ENCODE measurements at places on chromosomes 12 and 14.

- DNase-seq, result no peak
Measured at GRCh38 chr12:32780071-32780470, 24.4 kb upstream of the YARS2 start.

- no peak for DNase-seq
Measured at GRCh38 chr12:52949413-52950331, 754 bp downstream of the KRT18 start.

GRCh38 chr12:15563663-15564062 is 225.5 kb downstream of the EPS8 start:
- no peak for DNase-seq

GRCh38 chr14:54355698-54356097 is 41.1 kb upstream of the CDKN3 start:
- DNase-seq, result no peak

DNA sequence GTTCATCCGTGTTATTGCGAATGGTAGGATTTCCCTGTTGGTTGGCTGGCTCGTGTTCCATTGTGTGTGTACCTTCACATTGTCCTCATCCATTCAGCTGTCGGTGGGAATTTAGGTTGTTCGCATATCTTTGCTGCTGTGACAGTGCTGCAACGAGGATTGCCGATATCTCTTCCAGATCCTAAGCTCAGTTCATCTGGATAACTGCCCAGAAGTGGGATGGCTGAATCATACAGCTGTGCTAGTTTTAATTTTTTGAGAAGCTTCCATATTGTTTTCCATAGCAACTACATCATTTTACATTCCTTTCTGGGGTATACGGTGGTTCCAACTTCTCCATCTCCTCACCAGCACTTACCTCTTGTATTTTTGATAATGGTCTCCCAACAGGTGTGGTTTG is 292.8 kb upstream of the SFSWAP start:
- DNase-seq, result no peak

DNA sequence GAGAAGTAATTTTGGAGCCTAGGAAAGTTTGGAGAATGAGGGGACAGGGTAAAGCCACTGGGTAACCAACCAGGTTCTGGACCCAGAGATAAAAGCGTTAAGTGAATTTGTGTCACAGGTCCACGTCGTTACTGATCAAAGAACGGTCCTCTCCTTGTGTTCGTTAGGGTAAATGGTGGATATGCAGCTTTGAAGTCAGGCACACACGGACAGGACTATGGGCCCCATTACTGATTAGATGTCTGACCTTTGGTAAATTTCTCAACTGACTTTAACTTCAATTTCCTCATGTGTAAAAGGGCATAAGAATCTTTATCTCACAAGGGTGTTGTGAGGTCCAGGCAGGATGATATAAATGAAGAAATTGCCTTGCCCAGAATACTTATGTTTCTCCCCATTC is 76.6 kb downstream of the EMP1 start:
- DNase-seq, result no peak

DNA sequence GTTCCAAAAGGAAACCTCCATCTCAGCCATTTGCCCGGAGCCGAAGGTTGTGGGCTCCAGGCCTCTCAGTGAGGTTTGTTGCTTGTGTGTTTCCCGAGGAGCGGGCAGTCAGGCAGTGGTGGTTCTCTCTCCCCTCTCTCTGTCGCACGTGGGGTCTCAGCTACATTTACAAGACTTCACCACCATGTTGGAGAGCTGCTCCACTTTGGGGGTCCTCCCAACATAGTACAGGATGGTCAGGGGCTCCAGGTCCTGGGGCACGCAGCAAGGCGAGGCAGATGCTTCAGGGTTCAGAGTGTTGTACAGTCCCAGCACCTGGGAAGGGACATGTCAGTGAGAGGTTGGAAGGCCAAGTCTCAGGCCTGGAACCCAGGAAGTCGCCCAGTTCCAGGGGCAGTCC is 22.8 kb downstream of the TGFB3 start:
- DNase-seq, result no peak

- DNase-seq, result no peak
Measured at GRCh38 chr14:90553298-90553920, 156.6 kb downstream of the CALM1 start.

DNA sequence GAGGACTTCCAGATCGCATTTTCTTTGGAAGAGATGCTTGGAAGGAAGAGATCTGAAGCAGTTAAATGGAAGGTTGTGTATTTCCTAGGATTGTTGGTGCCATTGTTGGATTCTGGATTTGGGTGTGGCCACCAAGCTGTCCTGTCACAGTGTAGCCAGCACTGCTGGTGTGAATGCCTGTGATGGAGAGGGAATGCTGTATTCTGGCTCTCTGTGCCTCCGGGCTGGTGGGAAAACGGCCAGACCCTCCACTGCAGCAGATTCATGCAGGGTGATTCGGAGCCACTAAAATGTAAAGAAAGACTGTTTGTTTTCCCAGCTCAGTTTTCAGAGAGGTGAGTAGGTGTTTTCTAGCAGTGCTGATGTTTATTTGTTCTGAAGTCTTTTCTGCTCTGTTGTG is 30.7 kb upstream of the MANSC4 start:
- DNase-seq, result no peak

DNA sequence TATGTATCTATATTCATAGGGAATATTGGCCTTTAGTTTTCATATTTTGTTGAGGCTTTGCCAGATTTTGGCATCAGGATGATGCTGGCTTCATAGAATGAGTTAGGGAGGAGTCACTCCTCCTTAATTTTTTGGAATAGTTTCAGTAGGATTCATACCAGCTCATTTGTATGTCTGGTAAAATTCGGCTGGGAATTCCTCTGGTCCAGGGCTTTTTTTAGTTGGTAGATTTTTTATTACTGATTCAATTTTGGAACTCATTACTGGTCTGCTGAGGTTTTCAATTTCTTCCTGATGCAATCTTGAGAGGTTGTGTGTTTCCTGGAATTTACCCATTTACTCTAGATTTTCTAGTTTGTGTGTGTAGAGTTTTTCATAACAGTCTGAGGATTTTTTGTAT is 175.2 kb downstream of the EPS8 start:
- no peak for DNase-seq

- no peak for DNase-seq
Measured at GRCh38 chr14:54783660-54784015, 119.0 kb downstream of the GCH1 start.

DNA sequence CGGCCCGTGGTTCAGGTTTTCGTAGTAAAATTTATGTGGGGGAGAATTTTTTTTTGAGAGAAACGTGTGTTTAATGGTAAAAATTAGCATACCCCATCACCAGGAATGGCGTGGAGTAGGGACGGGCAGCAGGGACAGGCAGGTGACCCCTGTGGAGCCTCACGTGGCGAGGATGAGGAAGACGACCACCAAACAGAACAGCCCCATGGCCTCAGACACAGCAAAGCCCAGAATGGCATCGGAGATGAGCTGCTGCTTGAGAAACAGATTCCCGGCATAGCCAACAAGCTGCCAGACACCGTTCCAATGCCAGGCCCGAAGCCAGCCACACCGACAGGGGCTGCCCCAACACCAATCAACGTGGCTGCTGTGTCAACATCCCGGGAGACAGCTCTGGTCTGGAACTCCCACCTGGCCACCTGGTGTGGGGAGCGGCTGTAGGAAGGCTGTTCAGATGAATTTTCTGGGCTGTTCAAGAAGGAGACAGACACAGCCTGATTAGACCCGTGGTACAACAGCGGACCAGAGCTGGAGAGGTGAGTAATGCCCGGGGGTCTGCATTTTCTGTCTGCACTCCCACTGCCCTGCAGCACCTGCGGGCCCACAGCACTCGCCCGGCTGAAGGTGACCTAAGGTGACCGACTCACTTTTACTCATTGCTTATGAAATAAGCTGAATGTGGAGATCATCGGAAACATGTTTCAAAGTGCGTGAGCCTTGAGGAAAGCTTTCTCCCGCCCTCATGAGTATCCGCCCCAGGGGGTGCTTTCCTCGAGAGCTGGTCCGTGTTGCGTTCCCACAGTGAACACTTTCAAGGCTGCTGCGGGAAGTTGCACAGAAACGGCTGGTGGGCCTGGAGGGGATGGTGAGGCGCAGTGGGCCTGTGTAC is 10.6 kb downstream of the TMEM121 start:
- no peak for DNase-seq

DNA sequence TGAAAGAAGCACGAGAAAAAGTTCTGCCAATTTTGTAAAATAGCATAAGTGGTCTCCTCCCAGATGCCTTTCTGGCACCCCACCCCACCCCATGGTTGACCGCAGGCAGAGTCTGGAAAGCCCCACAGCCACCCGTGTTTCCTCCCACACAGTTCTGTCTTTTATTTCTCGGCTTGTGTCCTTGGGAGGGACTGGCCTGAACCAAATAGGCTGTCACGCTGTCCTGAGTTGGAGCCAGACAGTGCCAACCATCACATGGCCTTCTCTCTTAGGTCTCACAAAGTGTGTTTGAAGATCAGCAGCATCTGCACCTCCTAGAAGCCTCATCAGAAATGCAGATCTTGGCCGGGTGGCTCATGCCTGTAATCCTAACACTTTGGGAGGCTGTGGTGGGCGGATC is 10.2 kb upstream of the LTA4H start:
- DNase-seq, result no peak

GRCh38 chr14:93655078-93655750 is 133.1 kb downstream of the PRIMA1 start:
- DNase-seq, result no peak

DNA sequence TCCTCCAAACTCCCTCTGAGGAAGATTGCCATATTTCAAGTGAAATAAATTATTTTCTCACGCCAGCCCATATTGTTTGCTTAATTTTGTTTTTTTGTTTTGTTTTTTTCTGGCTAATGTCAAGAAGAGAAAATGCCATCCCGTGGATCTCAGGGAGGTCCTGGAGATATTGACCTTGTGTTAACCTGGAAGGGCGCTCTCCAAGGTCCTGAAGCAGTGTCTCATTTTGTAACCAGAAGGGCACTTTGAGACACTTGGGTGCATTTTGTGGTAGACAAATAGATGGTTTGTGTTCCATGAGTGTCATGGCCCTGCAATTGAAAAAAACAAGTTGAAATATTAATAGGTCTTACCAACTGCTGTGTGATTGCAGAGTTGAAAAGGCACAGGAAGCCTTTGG is 268.9 kb downstream of the SUDS3 start:
- DNase-seq, result no peak

DNA sequence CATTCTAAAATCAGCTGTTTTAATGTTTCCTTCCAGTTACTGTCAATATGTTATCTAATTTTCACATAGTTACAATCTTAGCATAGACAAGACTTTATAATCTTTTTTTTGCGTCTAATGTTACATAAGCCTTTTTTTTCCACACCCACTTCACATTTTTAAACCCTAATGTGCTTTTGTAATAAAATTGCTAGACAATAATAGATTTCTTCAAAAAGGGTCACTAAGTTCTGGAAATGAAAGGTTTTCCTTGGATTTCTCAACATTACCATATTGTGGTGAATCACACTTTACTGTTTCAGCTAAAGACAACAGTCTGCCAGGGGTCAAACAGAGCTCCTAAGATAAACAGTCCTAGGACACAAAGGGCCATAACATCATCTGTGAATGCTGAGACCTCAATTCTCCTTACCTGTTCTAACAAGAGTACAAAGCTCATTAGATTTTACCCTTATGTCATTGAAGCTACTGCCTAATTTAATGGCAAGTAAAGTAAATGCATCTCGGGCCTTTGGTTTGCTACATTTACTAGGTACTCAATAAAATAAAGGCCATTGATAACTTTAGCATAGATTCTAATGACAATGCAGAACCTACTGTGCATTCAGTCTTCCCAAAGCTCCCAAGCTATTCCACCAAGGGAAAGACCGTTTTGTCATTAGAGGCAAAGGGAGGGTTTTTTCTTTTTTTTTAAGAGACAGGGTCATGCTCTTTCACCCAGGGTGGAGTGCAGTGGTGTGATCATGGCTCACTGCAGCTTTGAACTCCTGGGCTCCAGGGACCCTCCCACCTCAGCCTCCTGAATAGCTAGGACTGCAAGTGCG is 111.2 kb upstream of the SLC38A2 start:
- no peak for DNase-seq

DNA sequence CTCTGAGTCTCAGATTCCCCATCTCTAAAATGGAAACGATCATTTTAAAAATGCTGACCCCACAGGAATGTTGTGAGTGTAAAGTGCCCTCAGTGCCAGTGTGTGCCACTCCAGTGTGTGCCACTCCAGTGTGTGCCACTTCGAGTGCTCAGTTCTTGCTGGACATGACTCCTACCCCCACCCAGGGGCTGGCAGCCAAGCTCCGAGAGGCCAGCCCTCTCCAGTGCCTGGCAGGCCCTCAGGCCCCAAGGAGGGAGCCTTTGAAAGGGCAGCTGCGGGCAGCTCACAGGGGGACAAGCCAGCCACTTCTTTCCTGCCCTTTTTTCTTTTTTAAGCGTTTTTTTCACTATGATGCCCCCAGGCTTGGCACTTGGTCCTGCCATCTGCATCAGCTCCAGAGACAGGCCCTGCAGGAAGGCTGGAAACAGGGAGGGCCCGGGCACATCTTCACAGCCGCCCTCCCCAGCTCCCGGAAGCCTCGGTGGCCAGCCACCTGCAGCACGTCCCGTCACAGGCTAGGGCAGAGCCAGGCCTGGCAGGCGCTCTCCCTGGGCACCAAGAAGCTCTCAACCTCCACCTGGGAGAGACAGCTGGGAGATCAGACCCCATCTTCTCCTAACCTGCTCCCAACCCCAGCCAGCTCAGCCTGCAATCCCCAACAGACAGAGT is 29.8 kb downstream of the NCOR2 start:
- DNase-seq, result no peak

GRCh38 chr14:96762650-96763049 is 34.5 kb upstream of the VRK1 start:
- no peak for DNase-seq

- no peak for DNase-seq
Measured at GRCh38 chr12:132433641-132434395, 56.1 kb upstream of the FBRSL1 start.

DNA sequence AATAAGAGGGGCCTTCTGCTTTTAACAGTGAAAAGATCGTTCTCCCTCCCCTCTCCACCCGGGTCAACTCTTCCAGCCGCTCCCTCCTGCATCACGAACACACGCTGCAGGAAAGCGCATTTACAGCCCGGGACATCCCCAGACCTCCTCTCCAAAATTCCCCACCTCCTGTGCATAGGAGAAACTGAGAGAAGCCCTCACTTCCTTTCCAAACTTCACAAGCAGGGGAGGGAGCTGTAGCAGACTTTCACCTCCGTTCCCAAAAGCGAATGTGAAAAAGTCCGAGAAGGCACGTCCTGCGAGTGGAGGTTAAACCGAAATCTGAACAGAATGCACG is 513 bp downstream of the BCAT1 start:
- DNase-seq, result no peak

DNA sequence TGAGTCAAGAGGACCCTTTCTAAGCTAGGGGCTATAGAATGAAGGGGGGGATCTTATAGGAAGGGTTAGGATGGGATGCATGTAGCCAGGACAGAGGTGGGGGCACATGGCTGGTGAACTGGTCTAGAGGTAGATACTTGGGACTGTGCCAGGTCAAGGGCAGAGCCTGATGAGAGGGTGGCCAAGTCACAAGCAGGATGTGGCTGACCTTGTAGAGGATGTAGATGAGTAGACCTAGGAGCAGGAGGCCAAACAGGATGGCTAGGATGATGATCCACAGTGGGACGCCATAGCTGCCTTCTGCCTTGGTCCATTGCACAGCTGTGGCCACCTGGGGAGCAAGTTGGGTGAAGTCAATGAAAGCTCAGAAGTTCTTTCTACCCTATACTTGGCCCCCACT is 12.6 kb upstream of the ZNF385A start:
- DNase-seq, result no peak

Data from stimulated activated CD8-positive, alpha-beta memory T cell treated with anti-CD3 and anti-CD28 coated beads, Interleukin-7, amount 100 ng/mL, for 48 hours (primary cell).